Dermis lymphatic vessel endothelial cell (primary cell): ENCODE measurements at places on chromosomes 11 and 22. TPM values are rescaled to one million over a fixed set of nuclear protein-coding genes. Genes with fewer than 3 reads are reported as not detected.

APOL4 gene
- total RNA-seq: 2.7 and 7.0 TPM in 2 replicates

CYTH4 gene
- total RNA-seq: under 0.01 and 0.17 TPM in 2 replicates

DTX4 gene
- total RNA-seq: 12.5 and 27.1 TPM in 2 replicates

SPATA19 gene
- total RNA-seq: not detected in 2 replicates

HBB gene
- total RNA-seq: not detected in 2 replicates

ST14 gene
- total RNA-seq: under 0.01 TPM in 1 of 2 replicates, not detected in the other

IFT27 gene
- total RNA-seq: 11.5 and 15.2 TPM in 2 replicates

AASDHPPT gene
- 43.6 and 51.8 TPM in 2 replicates for total RNA-seq

GAS2 gene
- total RNA-seq: 0.76 and 0.95 TPM in 2 replicates

RAG2 gene
- total RNA-seq: not detected in 2 replicates

TNNI2 gene
- not detected in 2 replicates for total RNA-seq

UPB1 gene
- under 0.01 and 0.09 TPM in 2 replicates for total RNA-seq

PRODH gene
- total RNA-seq: 0.34 TPM in 1 of 2 replicates, not detected in the other

RIMBP3C gene
- 0.11 and 0.17 TPM in 2 replicates for total RNA-seq

DERL3 gene
- 0.17 and 0.33 TPM in 2 replicates for total RNA-seq

APOA4 gene
- not detected in 2 replicates for total RNA-seq

SPTBN2 gene
- 12.6 TPM in 2 replicates for total RNA-seq

TMA7B gene
- not detected in 2 replicates for total RNA-seq

YPEL1 gene
- total RNA-seq: 4.0 TPM in 2 replicates

KRTAP5-11 gene
- total RNA-seq: not detected in 2 replicates

MYBPC3 gene
- not detected in 2 replicates for total RNA-seq

FREY1 gene
- 0.77 and 0.87 TPM in 2 replicates for total RNA-seq

IL10RA gene
- not detected in 2 replicates for total RNA-seq

CBLIF gene
- total RNA-seq: not detected in 2 replicates

OR8B12 gene
- total RNA-seq: not detected in 2 replicates

MUC5AC gene
- not detected in 2 replicates for total RNA-seq

MS4A6A gene
- not detected in 2 replicates for total RNA-seq

NXPE2 gene
- total RNA-seq: not detected in 2 replicates

ANKK1 gene
- not detected in 2 replicates for total RNA-seq

ATG2A gene
- total RNA-seq: 8.8 and 13.9 TPM in 2 replicates

KLHL35 gene
- 1.2 and 1.3 TPM in 2 replicates for total RNA-seq

BTBD18 gene
- not detected in 2 replicates for total RNA-seq

OR10D3 gene
- not detected in 2 replicates for total RNA-seq

IGLL1 gene
- not detected in 2 replicates for total RNA-seq

DMC1 gene
- 0.76 and 1.1 TPM in 2 replicates for total RNA-seq

MUC2 gene
- not detected in 2 replicates for total RNA-seq
